Central memory CD4-positive, alpha-beta T cell (primary cell): ENCODE measurements at places on chromosomes 12 and 14.
A peak's percentile ranks its signal among the peaks of the same experiment; 100 is the strongest.

GRCh38 chr12:68121143-68121542, 38.4 kb downstream of the IFNG start:
- no peak for DNase-seq

DNA sequence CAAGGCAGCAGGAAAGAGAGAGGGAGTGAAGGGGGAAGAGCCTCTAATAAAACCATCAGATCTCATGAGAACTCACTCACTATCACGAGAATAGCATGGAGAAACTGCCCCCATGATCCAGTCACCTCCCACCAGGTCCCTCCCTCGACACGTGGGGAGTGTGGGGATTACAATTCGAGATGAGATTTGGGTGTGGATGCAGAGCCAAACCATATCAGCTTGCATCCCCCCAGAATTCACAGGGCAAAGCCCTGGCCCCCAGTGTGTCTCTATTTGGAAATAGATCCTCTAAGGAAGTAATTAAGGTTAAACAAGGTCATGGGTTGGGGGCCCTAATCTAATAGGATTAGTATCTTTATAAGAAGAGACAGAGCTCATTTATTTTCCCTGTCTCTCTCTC, 56.1 kb upstream of the TCL1A start:
- DNase-seq = no peak

DNA sequence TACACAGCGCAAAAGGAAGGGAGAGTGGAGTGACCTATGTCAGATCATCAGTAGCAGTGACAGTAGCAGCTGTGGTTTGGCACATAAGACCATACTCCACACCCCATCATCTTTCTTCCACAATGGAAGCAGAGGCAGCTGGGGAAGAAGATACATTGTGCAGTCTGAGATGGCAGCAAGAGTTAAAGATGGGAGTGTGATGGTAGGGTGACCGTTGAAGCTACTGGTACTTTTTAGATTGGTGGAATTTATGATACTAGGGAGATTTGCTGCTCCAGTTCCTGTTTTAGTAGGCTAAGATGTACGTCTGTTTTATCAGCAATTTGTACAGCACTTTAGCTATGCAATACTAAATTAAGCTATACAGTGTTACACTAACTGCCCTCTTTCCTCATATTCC, 291.0 kb downstream of the FUT8 start:
- DNase-seq = no peak

- DNase-seq = no peak
Observed at GRCh38 chr14:95998656-95999055, 40.5 kb upstream of the C14orf132 start.

- DNase-seq = no peak
Observed at GRCh38 chr12:47817272-47818006, 2.3 kb downstream of the HDAC7 start.

- DNase-seq = no peak
Observed at GRCh38 chr12:13091832-13092231, 11.6 kb downstream of the GSG1 start.

GRCh38 chr12:69097619-69098368, 141.6 kb upstream of the CPSF6 start:
- no peak for DNase-seq

DNA sequence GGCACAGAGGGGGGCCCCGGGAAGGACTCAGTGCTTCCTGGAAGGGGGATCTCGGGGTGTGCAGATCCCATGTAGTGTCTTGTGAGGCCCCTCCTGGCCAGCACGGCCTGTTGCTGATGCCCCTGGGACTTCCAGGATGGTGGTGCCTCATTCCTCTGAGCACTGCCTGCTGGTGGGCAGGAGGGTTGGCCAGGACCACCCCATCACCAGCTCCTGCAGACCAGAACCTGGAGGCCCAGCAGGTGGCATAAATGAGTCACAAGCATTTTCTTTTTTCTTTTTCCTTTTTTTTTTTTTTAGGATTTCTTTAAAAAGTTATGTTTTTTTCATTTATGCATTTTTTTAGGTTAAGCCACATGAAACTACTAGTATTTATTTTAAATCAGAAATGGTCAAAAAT, 8.0 kb downstream of the MMP17 start:
- no peak for DNase-seq

- DNase-seq = no peak
Observed at GRCh38 chr14:25622763-25623162, 572.8 kb upstream of the STXBP6 start.

DNA sequence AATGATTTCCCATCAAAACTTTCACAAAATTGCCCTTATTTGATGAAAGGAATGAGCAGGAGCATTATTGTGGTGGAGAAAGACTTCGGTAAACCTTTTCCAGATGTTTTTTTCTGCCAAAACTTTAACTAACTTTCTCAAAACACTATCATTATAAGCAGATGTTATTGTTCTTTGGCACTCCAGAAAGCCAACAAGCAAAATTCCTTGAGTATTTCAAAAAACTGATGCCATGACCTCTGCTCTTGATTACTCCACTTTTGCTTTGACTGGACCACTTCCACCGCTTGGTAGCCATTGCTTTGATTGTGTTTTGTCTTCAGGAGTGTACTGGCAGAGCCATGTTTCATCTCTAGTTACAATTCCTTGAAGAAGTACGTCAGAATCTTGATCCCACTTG, 29.7 kb upstream of the RAB21 start:
- no peak for DNase-seq

- no peak for DNase-seq
Observed at GRCh38 chr12:32444895-32445294, 45.5 kb downstream of the FGD4 start.

DNA sequence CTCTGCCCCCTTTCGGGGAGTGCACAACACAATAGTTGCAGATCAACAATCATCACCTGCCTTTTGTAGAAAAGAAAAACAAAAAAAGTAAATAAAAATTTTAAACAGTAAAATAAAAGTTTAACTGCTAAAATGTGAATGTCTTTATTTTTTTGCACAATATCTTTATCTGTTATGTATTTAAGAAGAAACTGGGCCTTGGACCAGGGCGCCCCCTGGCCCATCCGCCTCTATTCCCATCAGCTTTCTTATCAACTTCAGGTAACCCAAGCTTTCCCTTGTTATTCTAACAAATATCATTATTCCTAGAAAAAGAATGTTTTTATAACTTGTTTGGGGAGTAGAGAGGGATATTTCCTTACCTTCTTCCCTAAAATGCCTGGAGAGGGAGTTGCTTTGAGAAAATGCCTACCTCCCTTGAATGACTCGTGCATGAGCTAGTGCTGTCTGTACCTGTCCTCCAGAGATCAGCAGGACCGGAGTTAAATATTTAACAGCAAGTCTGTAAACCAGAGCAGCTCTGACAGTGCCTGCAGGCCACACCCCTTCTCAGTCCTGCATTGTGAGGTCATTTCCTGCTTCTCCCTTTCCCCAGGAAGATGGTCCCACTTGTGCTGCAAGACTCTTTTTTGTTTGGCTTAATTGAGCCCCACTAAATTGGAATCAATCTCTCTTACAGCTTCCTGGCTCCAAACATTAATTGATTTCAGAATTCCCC, 192.8 kb upstream of the RGS6 start:
- no peak for DNase-seq

- DNase-seq = no peak
Observed at GRCh38 chr14:89504602-89505313, 87.7 kb upstream of the FOXN3 start.

- no peak for DNase-seq
Observed at GRCh38 chr14:94764573-94764972, 5.3 kb downstream of the GSC start.

GRCh38 chr12:47527816-47528215, 178.0 kb downstream of the RPAP3 start:
- no peak for DNase-seq

DNA sequence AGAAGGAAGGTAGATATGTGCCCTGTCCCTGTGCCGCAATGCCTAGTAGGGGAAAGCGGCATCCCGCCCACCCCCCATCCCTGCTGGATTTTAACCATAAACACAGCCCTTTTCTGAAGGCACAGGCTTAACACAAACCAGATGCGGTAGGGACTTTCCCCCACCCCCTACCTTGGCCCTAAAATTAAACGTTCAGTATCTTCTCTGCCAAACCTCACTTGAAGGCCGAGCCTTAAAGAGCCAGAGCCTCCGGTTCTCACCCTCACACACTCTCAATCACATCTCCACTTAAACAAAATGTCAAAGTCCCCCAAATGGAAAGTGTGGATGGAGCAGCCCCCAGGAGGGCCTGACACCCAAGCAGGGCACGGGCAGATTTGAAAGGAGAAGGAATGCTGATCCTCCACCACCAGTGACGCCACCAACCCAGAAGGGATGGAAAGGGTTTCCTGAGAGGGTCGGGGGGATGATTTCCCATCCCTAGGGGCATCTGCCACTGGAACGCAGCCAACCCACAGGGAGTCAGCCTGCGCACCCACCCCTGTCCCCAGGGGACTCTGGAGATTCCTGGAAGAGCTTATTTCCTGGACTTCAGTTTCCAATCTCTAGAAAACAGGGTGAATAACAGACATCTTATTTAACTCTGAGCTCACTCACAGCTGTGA, 26.4 kb downstream of the ACTN1 start:
- DNase-seq = no peak

GRCh38 chr12:7197841-7198240, 8.4 kb downstream of the PEX5 start:
- DNase-seq = no peak

DNA sequence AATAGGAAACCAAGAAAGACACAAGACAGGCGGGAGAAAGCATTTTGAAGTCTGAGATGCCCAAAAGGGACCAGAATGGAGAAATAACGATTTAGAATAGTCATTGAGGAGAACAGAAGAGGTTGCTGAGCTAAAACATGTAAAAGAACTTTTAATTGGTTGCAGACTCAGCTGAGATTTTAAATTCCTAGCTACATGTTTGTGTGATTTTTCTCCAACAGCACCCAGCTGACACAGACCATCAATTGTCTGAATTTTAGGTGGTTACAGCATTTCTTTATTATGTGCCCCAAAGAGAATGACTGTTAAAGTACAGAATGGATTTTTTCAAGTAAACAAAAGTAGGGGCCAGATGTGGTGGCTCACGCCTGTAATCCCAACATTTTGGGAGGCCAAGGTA, 50.3 kb downstream of the BAZ1A start:
- DNase-seq = no peak

DNA sequence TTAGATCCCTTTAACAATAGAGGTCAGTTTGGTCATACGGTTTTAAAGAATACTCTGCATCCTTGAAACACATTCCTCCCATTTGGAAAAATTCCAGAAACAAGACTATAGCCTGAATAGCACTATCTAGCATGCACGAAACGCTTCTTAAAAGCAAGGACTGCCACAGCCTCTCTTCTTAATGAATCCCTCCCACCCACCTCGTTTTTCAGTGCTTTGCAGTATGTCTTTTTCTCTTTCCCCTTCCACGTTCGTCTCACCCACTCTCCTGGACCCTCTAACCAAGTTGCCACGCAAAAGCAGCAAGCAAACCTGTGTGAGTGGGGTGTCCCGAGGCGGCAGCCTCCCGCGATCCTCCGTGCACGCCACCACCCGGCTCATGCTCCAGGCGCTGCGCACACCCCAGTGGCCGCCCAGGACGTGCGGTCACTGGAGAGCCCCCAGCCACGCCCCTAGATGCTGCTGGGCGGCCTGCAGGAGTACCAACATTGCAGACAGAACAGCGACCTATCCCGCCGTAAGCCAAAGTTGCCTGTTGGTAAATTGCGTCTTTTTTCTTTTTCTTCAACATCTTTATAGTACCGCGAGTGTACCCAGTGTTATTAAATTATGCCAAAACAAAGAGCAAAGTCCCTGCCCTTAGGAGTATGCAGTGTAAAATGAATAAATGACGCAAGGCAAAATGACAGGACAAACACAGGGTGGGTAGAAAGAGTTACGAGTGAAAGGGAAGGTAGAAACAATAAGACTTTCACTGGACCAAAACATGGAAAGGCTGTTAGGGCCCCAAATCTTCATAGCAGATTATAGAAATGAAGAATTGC, at the start of gene SLC38A4:
Gene SLC38A4, minus strand, starts transcription at position 407 of the 824 bp plus-strand sequence. CDS start 32,926 bp downstream, outside the sequence.
- no peak for DNase-seq

DNA sequence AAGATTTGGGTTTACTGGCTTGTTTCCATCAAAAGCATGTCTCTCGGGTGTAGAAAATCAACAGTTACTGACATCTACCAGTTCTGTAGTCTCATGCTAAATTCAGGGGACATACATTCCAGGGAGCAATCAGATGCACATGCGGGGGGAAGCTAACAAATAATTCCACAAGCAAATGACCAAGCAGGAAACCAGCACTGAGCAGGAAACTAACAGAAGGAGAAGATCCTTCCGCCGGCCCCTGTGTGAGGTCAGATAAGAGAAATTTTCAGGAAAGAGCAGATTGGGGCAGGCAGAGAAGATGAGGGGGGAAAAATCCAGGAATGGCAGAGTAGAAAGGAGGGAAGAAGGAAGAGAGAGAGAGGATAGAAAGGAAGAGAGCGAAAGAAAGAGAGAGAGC, 127.6 kb upstream of the TMCC3 start:
- DNase-seq = no peak

GRCh38 chr12:92627511-92627910, 75.3 kb upstream of the PLEKHG7 start:
- DNase-seq = no peak

DNA sequence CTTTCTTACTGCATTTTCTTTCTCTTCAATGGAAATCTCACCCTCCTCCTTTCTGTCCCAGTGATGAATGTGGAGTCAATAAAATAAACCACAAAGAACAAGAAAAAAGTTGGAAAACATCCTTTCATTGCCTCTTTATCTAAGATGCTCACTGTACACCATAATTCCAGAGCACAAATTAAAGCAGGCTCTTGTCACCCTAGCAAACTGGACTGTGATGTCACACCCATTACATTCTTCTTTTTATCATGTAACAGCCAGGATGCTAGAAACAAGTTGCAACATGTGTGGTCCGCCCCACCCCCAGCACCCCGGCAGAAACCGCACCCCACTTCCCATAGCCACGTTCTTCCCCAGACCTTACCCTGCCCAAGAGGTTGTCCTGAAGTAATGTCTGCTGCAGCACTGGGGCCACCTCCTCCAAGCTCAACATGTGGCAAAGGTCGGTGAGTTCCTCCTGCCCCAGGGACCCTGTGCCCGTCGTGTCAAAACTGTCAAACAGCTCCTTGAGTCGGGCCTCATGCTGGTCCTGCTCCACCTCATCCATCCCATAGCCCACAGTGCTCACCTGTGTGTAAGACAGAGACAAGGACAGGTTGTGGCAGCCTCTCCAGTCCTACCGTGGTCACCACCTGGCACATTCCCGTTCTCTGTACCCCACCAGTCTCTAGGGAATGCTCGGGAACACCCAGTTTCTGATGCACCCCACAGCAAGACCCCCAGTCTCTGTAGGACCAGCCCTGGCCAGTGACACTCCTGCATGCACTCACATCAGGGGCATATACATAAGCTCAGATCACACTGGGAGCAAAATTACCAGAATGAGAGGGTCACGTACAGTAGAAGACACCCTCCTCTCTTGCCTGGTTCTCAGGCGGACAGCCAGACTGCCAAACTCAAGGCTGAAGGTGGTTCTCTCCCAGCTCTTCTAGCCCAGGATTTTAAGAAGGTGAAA, 9.2 kb downstream of the NIN start:
- peak; percentile 66 for DNase-seq
